Memory B cell (primary cell): ENCODE measurements at places on chromosomes 2 and 18.
A peak's percentile ranks its signal among the peaks of the same experiment; 100 is the strongest.

GRCh38 chr2:83665894-83666293, 793.2 kb downstream of the SUCLG1 start:
- DNase-seq: no peak

GRCh38 chr2:44553456-44553855, 191.7 kb downstream of the CAMKMT start:
- no peak for DNase-seq

- no peak for DNase-seq
These were observed 44.4 kb upstream of the LRRTM1 start for GRCh38 chr2:80348953-80349352.

GRCh38 chr2:43317680-43318079, 91.3 kb upstream of the ZFP36L2 start:
- DNase-seq: no peak

DNA sequence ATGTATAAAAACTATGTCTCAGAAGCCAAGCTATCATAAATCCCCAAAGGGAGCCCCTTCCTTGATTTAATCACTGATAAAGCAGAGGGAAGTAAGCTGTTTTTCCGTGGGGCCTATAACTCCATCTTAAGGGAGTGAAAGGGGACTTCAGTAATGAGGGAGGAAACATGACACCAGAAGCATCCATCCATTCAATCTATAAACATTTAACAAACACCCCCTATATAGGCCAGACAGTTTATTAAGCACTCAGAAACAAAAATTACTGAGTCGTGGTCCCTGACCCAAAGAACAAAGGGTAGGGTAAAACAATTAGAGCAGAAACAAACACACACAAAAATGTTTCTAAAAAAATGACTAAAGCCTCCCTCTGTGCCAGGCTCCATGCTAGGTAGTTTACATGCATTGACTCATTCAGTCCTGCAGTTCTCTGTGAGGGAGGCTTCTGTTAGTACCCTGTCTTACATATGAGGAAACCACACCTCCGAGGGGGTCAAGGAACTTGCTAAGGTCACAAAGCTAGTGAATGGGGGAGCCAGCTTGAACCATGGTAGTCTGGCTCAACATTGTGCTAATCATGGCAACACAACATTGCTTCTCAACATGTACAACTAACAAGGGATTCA, 472.1 kb downstream of the CDH2 start:
- no peak for DNase-seq

GRCh38 chr18:73407506-73407905, 539.7 kb upstream of the NETO1 start:
- DNase-seq: no peak

DNA sequence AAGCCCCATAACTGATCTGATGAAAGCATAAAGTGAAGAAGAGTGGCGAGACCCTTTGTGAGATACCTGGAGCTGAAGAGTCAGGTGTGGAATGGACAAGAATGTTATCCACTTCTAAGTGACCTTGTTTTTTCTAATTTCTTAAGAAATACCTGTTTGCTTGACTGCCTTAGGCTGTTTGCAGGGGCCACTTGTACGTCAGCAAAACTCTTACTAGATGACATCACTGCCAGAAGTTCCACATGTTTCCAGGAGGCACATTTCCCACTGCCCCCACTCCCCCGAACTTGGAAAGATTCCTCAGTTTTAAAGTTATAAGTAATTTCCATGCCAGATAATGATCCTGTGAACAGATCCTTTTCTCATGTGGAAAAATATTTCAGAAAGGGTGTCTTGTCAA, 8.0 kb downstream of the EPAS1 start:
- no peak for DNase-seq

DNA sequence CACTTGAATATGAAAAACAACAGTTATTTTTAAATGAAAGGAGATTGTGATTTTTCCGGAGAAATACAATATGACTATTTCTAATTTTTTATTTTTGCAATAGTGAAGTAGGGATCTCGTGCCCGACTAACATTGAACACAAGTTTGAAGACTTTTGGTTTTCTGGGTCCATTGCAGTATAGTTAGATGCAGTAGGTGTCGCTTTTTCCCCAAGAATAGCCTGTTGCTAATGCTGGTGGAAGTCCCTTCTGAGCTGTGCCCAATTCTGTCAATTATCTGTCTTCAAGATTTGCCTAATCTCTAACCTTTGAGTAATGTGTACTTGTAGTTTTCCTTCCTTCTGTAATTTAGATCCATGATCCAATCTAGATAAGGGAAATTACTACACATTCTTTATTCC, 36.5 kb downstream of the SEMA4F start:
- DNase-seq: peak; percentile 48

DNA sequence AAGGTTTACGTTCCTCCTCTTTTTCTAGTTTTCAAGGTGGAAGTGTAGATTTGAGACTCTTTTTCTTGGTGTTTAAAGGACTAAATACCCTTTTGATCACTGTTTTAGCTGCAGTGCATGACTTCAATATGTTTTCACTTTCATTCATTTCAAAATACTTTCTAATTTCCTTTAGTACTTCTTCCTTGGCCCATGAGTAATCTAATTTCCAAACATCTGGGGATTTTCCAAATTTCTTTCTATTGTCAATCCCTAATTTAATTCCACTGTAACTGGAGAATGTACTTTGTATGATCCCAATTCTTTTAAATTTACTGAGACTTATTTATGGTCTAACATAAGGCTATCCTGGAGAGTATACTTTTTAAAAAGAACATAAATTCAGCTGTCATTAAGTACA, 3.8 kb upstream of the RHBDD1 start:
- DNase-seq: no peak

DNA sequence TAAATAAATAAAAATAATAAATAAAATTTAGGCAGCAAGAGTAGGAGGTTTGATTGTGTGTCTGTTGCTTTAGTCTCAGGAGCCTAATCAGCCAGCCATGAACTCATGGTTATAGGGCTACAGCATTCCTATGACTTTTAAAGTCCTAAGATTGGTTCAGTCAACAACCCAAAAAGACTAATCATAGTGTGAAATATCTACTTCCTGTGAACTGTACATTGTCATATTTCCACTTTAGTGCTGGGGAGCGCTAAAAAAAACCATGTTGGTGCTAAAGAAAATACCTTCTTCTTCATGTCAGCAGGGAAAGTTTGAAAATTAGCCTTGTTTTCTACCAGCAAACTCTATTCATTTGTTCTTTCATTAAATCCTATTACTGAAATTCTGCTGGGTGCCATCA, 521.6 kb downstream of the RNF144A start:
- no peak for DNase-seq

- no peak for DNase-seq
These were observed 23.6 kb downstream of the THADA start for GRCh38 chr2:43572244-43572643.

DNA sequence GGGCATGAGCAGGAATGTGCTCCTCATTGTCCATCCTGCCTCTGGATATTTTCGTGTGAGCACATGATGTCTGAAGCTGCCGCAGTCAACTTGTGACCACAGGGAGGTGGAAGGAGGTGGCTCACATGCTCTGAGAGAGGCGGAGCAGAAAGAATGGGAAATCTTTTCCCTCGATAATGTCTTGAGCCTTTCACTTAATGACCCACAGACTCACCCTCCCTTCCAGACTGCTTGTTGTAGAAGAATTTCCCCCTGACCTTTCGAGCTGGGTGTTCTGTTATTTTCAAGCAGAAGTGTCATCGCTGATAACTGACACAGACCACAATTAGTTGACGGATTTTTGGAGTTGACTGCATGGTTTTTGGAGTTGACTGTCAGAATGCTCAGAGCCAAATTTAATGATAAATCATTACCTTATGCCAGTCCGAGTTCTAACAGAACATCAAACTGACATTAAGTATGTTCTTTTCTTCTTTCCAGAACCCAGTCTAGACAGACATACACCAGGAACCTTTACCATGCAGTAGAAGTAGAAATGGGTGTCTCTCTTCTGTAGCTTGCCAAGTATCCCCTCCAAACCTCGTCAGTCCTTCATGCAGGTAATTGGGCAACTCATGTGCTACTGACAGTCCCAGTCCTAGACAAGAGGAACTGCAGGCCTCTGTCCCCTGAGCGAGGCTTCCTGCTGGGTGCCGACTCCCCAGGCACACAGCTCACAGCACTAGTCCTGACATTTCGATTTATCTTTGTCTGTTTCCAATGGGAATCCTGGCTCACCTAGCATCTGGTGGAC, 29.4 kb upstream of the RTTN start:
- no peak for DNase-seq

DNA sequence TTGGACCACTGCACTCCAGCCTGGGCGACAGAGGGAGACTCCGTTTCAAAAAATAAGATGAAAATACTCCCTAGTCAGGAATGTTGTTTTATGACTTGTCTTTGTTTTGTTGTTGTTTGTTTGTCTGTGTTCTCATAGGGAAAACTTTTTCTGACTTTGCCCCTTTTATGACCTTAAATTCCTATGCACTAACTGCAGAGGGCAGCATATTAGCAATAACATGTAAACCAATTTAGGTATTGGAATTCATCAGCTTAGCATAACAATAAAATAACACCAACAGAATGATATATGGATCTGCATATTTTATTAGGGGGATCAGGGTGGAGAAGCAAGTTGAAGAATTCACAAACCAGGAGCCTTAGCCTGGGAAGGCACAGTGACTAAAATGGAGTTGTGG, 631.5 kb downstream of the SUCLG1 start:
- no peak for DNase-seq

DNA sequence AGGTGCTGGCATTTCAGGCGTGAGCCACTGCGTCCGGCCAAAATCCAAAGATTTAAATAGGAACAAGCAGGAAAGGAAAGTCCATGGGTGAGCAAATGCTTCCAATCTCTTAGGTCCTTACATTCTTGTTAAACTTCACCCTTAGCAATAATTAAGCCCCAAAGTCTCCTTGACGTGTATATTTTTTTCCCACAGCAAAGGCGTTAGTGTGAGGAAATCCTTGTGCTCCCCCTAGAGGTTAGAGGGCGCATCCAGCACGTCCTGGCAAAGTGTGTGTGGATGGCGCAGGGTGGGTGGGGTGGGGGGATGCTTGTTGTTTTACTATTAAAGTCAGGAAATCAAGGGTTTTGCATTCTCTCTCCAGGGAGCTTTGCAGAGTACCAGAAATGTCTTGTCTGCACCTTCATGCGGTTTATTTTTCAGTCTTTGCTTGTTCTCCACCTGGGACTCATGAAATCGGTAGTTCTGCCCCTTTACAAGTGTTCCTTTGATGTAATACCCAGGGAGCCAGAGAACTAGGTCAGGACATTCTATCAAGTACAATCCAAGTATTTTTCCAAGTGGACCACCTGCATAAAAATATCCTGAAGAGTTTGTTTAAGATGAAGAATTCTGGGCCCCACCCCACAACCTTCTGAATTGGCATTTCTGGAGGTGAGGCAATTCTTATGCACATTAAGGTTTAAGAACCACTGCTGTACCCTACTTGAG, 22.2 kb upstream of the ITSN2 start:
- peak; percentile 44 for DNase-seq

GRCh38 chr2:217162533-217162932, 302.7 kb upstream of the TNP1 start:
- no peak for DNase-seq

DNA sequence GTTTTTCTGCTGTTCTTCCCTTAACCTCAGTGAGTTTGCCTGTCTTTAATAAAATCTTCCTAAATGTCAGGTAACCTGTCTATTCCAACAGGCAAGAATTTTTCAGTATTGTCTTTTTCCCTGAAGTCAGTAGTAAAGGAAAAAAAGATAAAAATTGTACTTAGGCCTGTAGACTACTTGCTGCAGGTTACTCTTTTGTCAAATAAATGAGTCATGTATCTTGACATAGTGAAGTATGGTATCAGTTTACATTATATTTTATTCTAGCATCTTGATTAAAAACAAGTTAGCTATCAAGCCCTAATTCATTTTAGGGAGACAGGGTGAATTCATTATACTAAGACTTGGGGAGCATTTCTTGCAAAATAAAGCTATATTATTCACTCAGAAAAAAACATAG, 59.8 kb downstream of the ITGA4 start:
- no peak for DNase-seq

DNA sequence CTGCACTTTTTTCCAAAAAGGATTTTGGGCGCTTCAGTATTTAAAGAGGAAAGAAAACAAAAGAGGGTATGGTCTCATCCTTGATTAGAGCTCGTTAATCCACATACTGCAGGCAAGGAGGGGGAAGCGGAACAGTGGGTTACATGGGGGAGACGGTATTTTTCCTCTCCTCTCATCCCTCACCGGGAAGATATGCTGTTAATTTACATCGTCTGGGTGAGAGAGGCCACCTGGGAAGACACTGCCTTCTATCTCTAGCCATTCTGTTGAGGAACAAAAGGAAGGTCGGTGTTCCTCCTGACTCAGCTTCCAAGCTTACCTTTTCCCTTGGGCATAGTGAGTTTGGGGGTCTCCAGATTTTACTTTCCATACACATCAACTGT, 52.3 kb downstream of the IMPA2 start:
- DNase-seq: no peak
